HCT116 (cell line): ENCODE measurements at places on chromosomes 12 and 14.

GRCh38 chr14:97705976-97706375 lies 908.8 kb downstream of the VRK1 start:
- DNase-seq, result no peak

- no peak for DNase-seq
These were observed 33.1 kb upstream of the SLC35F4 start for GRCh38 chr14:57898837-57899572.

DNA sequence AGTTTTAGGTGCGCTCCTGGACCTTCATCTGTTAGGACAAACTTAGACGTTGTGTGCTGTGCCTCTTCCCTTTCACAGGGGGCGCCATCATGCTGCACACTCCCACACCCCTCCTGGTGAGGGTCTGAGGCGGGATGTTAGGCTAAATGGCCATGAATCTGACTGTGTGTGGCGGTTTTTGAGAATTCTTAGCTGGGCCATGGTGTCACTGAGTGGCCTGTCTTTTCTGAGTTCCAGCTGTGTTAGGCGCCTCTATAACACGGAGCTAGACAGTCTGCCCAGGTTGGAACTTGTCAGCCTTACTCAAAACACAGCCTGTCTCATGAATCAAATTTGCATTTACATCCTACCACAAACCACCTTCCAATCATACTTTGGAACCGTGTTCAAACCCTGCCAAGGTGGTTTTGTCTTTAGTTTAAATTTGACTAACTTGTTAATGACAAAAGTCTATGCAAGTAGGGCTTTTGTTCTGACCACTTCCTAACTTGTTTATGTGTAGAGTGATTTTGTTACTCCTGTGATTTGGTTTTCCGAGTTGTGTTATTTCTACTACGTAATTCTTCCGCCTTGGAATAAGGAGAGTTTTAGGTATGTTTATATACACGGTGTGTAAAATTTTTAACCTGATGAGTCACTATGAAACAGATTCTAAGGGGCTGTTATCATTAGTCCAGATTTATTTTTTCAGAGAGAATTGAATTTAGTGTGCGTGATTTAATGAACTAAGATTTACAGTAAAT lies 19.6 kb downstream of the ACVR1B start:
- DNase-seq, result no peak

DNA sequence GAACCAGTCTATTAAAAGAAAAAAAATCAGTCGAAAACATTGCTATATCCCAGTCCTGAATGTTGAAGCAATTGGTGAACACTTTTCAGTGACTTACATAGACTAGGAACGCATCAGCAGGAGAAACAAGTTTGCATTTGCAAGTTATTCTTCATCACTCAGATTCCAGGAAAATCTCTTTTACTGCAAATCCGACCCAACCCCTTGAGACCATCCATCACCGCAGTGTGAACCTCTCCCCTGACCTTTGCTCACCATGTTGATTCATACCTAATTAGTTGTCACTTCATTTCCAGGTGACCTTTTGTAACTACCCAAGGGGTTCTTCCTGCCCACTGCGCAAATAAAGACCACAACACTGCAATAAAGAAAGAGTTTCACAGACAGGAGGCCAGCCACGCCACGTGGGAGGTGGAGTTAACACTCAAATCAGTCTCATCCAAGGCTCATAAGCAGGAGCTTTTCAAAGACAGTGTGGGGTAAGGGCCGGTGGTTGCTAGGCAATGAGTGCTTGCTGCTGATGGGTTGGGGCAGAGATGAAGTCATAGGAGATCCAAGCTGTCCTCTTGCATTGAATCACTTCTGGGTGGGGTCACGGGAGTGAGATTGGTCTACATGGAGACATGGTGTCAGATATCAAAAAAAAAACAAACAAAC lies 241.3 kb upstream of the TMEM132C start:
- DNase-seq, result no peak

DNA sequence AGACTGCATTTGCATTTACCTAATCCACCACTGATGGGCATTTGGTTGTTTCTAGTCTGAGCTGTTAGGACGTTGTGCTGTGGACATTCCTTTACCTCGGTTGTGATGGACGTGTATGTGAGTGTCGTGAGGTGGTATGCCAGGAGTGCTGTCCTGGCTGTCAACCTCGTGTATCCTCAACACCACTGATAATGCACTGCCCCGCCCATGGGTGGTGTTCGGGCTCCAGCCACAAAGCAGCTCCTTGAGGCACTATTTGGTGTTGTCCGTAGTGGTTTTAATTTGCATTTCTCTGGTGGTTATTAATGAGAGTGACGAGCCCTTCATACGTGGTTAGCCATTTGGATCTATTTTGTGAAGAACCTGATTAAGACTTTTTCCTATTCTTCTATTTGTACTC lies 87.6 kb downstream of the PPP2R5C start:
- no peak for DNase-seq

- DNase-seq, result no peak
These were observed 9.8 kb downstream of the DAD1 start for GRCh38 chr14:22579236-22579635.

GRCh38 chr14:94764573-94764972 lies 5.3 kb downstream of the GSC start:
- DNase-seq, result no peak

GRCh38 chr14:52266179-52266578 lies 1.3 kb upstream of the PTGDR start:
- DNase-seq, result no peak

GRCh38 chr12:42125388-42125767 lies 19.3 kb downstream of the GXYLT1 start:
- DNase-seq, result no peak

DNA sequence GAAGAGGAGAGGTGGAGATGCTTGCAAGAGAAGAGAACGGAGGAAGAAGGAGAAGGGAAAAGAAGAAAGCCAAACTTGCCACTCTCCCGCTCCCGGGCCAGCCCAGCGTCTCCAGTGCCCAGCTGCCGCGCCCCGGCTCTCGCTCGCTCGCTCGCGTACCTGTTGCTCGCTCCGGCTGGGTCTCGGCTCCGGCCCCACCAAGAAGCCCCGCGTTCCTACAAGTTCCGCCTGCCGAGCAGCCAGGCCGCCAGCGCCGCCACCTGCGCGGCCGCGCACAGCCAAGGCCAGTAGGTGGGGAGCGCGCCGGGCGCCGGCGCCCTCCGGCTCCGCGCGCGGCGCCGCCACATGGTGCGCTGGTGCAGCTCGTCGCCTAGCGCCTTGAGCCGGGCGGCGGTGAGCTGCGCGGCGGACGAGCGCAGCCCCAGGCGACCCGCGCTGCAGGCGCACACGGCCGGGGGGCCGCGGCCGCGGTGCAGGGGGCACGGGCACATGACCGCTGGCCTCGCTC lies 370 bp downstream of the HRK start:
- DNase-seq, result no peak
